GM23338 (cell line): ENCODE measurements at places on chromosomes 6 and 20.

- no peaks in the 10 kb centered on the region for H3K36me3 ChIP-seq
- H3K4me1 ChIP-seq: peaks cover 30% of the 10 kb centered on the region; the same call in 1 of the 2 replicates
- DNase-seq: peak; percentile 85
- no peak overlapping the region for H3K27ac ChIP-seq
Observed at GRCh38 chr6:107655245-107655644, 165.3 kb downstream of the SOBP start.

DNA sequence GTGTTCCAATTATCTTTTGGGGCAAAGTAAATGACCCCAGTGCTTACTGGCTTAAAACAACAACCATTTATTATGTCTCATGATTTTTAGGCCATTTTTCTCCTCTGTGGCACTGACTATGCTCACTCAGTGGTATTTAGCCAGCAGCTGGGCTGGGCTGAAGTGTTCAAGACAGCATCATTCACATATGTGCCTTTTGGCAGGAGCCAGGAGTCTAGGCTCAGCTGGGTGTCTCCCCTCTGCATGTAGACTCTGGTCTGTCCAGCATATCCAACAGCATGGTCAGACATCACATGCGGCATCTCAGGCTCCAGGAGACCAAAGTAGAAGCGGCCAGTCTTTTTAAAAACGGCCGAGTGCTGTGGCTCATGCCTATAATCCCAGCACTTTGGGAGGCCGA is 120.3 kb upstream of the TOP1 start:
- no peak overlapping the region for H3K4me3 ChIP-seq
- no peaks in the 10 kb centered on the region for H3K4me1 ChIP-seq
- DNase-seq: no peak
- H3K36me3 ChIP-seq: no peaks in the 10 kb centered on the region
- no peak overlapping the region for H3K27ac ChIP-seq

- peaks cover 8% of the 10 kb centered on the region; the same call in 1 of the 2 replicates for H3K36me3 ChIP-seq
- no peak for DNase-seq
- H3K27me3 ChIP-seq: no peaks in the 10 kb centered on the region
- H3K27ac ChIP-seq: no peak overlapping the region
- no peak overlapping the region for H3K4me3 ChIP-seq
Observed at GRCh38 chr6:116714761-116715160, 33.8 kb downstream of the KPNA5 start.

DNA sequence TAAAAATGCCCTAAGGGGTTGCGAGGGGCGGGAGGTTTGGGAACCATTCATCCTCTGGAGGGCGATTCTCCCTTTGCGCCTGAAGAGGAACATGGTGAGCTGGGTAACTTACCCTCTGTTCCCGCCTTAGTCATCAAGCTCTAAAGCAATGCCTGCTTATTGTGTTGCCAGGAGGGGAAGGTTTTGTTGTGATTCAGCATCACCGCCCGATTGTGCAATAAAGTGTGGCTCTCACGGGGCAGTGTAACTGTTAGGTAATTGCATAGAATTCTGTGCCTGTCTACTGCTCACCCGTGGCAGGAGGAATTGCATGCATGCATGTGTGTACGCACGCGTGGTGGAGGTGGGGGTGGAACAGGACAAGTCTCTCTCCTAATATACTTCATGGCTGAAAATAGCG is 95.5 kb upstream of the AGPAT4 start:
- H3K27me3 ChIP-seq: no peaks in the 10 kb centered on the region
- H3K27ac ChIP-seq: no peak overlapping the region
- DNase-seq: peak; percentile 24

GRCh38 chr6:27426045-27426620 is 37.6 kb downstream of the ZNF391 start:
- no peak overlapping the region for H3K4me3 ChIP-seq
- DNase-seq: no peak
